ENCODE measurements at places on chromosomes 3 and 15.

- DNase-seq: no peak
These were observed 9.4 kb downstream of the IGSF11 start for GRCh38 chr3:119025171-119025795.

- no peak for DNase-seq
These were observed 22.7 kb downstream of the CRABP1 start for GRCh38 chr15:78362716-78363380.

GRCh38 chr3:179196700-179197099 lies 48.5 kb downstream of the PIK3CA start:
- no peak for DNase-seq

- no peak for DNase-seq
These were observed 49.1 kb upstream of the KLF13 start for GRCh38 chr15:31277335-31278060.

DNA sequence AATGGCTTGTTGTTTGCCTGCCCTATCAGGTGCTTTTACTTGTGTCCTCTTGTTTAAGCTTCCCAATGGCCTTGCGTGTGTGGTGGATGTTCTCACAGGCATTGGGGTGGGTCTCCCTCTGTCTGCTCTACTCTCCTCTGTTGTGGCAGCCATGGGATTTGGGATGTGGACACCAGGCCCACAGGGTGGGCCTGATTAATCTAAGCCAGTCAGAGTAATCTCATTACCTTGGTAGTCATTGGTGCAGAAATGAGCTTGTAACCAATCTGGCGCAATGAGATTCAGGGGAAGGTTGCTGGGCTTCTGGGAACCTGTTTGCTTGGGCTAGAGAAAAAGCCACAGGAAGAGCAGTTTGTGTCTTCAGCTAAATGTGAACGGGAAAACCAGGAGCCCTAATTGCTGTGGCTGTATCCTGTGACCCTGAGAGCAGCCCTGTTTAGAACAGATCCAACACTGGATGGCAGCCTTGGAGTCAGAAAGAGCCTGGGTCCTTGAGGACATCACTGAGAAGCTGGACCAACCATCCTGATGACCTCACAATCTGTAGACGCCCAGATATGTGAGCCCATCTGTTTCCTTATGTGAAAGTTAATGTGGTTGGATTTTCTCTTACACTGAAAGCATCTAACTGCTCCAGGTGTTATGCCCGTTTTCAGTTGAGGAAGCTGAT lies 157.3 kb upstream of the UBE2E1 start:
- DNase-seq: no peak

DNA sequence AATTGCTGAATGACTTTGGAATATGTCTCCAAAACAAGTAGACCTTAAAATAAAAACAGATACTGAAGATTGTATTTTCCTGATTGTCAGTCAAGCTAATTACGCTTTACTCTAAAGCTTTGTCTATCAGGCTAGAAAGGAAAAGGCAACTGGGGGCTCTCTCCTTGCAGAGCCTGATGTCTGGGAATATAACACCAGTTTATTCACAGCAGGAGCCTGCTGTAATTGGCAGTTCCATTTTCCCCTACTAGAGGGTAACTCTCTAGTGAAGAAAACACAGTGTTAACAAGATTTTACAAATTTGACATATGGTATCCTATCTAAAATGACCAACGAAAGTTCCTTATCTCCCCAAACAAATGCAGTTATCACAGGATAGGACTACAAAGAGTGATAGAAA lies 158.8 kb downstream of the PDZRN3 start:
- DNase-seq: no peak

DNA sequence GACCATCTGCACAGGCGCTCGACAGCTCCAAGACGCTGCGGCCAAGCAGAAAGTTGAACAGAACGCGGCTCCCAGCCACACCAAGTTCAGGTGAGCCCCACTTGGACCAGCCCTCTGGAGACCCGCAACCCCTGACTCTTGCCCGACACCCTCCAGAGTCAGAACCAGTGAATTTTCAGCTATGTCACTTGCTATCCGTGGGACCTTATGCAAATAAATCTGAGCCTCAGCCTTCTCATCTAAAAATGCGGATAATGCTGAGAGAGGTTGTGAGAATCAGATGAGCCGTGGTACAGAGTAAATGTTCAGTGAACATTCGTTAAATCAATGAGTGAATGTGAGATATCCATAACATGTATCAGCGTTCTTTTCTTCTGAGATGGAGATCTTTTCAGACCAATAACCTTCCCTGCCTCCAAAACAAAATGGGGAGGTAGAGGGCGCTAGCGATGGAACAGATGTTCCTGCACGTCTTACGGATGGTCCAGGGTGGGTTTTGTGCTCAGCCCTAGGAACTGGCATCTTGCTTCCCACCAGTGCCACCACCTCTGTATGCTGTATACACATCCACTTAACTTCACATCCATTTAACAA lies 524 bp downstream of the MRPS11 start:
- DNase-seq: no peak

DNA sequence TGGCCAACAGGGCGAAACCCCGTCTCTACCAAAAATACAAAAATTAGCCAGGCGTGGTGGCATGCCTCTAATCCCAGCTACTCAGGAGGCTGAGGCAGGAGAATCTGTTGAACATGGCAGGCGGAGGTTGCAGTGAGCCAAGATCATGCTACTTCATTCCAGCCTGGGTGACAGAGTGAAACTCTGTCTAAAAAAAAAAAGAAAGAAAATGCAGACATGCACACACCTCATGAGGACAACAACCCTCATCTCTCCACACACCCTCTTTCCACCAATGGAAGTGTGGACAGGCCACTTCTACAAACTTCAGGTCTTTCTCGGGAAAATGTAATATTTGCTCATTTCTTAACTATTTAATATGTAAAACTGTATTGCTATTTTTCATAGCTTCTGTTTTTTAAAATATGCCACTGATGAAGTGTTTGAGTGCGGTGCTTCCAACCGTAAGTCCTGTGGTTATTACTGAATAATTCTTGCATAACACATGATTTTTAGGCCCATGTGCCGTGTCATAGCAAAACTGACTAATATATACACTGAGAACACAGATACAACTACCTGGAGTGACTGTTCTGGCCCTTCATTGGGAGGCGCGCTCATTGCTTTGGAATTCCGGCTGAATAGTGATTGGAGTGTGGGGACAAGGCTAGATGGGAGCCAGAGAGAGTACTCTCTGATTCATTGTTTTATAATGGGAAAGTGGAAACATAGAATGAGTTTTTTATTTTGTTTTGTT lies 23.1 kb downstream of the LRRC31 start:
- peak; percentile 31 for DNase-seq

DNA sequence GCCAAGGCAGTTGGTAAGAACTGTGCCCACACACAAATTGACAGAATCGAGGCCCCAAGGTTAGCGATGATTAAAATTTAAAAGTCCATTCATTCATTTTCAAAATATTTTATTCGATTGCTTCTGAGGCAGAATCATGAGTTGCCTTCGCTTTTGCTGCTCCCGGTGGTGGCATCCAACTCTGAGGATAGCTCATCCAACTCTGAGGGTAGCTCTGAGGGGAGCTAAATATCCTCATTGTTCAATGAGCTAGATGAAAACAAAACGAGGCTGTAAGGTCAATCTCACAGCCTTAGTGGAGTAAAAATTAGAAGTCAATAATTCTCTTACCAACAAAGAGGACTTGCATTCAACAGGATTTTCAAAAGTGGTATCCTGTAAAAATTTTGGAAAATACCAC lies 897 bp upstream of the CHL1 start:
- DNase-seq: no peak

- no peak for DNase-seq
These were observed 96.1 kb upstream of the CTNNB1 start for GRCh38 chr3:41103200-41103599.

- no peak for DNase-seq
These were observed 452.6 kb downstream of the TAFA4 start for GRCh38 chr3:68479779-68480178.

DNA sequence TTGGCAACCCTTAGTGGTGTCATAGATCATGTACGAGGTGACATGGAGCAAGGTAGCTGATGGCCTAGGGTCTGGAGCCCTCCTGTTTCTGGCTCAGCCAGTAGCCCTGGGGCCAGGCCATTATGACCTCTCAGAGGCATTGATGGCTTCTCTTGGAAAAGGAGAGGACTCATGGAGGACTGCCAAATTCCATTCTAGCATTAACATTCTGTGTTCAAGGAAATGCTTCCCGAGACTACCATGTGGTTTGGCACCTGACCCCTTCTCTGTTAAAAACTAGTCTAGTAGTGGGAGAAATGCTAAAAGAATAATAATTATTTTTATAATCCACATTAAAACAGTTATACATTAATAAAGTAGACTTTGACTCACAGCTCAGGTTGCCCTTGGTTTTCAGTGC lies 40.2 kb upstream of the ADAMTSL3 start:
- no peak for DNase-seq

- no peak for DNase-seq
These were observed 368.6 kb upstream of the RBMS3 start for GRCh38 chr3:28912120-28912885.

GRCh38 chr3:77686560-77686959 lies 646.7 kb downstream of the ROBO2 start:
- DNase-seq: no peak

DNA sequence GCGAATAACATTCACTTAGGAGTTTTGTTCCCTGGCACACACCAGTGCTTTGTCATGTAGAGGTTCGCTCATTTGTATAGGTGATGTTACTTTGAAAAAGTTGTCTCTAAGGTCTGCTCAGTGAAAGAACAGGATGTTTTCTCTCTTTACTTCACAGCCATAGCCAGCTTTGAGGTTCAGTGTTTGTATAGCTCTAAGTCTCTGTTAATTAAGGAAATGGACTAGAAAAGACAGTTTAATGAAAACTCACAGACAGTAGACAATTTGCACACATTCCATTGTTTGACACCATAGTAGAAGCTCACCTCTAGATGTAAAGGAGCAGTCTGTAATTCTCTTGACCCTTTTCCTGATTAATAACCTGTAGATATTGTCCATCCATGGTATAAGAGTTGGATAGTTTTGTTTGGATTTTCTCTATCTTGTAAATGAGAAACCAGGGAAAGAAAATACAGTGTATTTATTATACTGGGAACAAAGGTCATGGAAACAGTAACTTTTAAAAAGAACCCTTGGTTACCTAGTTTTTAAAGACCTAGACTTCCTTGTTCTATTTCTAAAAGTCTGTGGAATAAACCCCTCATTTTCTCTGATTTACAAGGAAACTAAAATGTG lies 50.4 kb downstream of the PDE8A start:
- DNase-seq: no peak

DNA sequence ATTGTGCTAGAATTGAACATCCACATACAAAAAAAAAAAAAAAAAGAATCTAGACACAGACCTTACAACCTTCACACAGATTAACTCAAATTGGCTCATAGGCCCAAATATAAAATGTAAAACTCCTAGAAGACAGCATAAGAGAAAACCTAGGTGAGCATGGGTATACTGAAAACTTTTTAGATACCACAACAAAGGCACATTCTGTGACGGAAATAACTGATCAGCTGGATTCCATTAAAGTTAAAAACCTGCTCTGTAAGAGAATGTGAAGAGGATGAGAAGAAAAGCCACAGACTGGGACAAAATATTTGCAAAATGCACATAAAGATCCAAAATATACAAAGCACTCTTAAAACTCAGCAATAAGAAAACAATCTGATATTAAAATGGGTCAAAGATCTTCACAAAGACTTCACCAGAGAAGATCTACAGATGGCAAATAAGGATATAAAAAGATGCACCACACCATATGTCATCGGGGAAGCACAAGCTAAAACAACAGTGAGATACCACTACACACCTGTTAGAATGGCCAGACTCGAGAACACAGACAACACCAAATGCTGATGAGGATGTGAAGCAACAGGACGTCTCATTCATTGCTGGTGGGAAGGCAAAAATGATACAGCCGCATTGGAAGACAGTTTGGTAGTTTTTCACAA lies 167.9 kb downstream of the PDE8A start:
- no peak for DNase-seq
